ENCODE measurements at places on chromosomes 2 and 18. TPM values are rescaled to one million over a fixed set of nuclear protein-coding genes. Genes with fewer than 3 reads are reported as not detected.

Gene ATL2
- 55.0 TPM for total RNA-seq

Gene CD207
- not detected for total RNA-seq

Gene NYAP2
- not detected for total RNA-seq

Gene TRIM54
- 0.36 TPM for total RNA-seq

Gene VWA3B
- 0.21 TPM for total RNA-seq

Gene CEBPZOS
- 34.0 TPM for total RNA-seq
